ENCODE measurements at places on chromosomes 5 and 9. TPM values are rescaled to one million over a fixed set of nuclear protein-coding genes. Genes with fewer than 3 reads are reported as not detected.

DNA sequence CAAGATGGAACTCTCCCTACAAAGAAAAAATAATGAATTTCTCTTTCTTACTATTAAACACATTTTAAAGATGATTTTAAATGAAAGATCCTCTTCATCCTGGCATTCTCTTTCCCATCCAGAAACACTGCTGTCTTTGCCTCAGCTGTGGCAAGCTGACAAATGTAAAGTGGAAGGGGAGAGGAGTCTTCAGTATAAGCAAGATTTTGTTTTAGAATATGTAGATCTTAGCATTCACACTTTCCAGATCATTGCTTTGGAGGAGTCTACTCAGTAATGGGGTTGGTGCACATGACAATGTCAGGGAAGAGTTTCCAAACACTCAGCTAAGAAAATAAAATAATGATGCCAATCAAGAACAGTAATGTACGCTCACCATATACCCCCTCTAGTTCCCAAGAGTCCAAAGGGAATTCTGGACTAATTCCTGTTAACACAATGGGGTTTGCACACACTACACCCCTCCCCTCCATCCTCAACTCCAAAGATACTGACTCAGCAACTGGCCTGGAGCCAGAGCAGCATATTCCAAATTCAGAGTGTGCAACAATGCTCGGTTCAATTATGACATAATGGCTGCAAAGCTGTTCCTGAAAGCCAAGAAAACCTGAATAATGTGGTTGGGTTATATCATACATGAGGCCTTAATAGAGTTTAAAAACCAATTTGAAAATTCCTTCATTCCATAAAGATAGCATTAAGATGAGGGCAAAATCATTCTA, 4.6 kb downstream of the C5orf63 start:
- DNase-seq, result no peak

The KCNMB1 gene
- total RNA-seq, result 23.2 TPM

GRCh38 chr5:2848619-2849018, 97.1 kb upstream of the IRX2 start:
- no peak for DNase-seq

The C9orf50 gene
- 0.39 TPM for total RNA-seq

- DNase-seq, result no peak
Measured at GRCh38 chr5:102700916-102701315, 54.2 kb upstream of the PAM start.

DNA sequence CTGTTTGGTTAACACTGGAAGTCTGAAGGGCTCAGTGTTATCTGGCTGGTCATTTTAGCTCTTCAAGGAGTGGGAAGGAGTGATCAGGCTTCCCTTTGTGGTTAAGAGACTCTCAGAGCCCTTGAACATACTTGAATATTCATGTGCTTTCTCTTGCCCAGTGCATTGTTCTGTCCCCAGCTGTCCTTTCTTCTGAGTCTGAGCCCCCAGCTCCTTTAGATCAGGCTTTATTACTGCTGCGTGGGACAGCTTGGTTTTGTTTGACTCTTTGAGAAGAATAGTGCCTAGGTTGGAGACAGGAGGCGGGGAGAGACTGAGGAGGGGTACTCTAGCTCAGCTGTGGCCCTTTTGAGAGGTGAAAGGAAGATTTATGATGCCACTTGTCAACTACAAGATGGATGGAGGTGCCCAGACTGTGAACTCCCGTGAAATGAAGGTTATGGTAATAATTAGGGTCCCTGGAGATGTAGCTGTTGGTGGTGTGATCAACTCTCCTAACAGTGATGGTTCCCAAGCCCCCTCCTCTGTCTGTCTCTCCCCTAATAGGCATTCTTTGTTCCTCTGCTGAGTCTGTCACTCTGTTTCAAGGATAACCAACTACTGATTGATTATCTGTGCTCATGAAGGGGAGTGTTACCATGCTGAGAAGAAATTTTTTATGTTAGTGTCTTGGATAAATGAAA, 83.1 kb upstream of the GLRA1 start:
- no peak for DNase-seq

The SHISAL2B gene
- total RNA-seq, result not detected

All from chondrocyte (in vitro differentiated cells).